ENCODE measurements at places on chromosomes 11 and 22.
A peak's percentile ranks its signal among the peaks of the same experiment; 100 is the strongest.

DNA sequence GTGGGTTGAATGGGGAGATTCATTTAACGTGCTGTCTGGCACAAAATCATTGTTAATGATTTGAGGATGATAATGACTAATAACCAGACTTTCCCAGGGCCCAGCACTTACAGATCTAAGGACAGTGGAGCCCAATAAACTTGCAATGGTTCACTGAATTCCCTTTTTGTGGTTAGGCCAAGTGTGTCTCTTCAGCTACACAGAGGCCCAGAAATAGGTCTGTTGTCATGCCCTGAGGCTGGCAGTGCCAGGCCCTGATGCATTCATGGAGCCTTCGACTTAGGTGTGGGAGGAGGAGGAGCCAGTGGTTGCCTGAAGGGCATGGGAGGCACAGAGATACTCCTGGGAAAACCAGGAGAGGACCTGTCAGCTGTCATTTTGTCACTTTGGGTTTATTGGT lies 56.1 kb downstream of the KIAA1671 start:
- H3K4me1 ChIP-seq, result no peaks in the 10 kb centered on the region
- no peaks in the 10 kb centered on the region for H3K27me3 ChIP-seq
- DNase-seq, result no peak
- no peak overlapping the region for H3K4me3 ChIP-seq

- no peak overlapping the region for H3K4me3 ChIP-seq
- H3K36me3 ChIP-seq, result no peaks in the 10 kb centered on the region
- H3K27me3 ChIP-seq, result no peaks in the 10 kb centered on the region
Observed at GRCh38 chr22:43618517-43618916, 193.6 kb downstream of the EFCAB6 start.

DNA sequence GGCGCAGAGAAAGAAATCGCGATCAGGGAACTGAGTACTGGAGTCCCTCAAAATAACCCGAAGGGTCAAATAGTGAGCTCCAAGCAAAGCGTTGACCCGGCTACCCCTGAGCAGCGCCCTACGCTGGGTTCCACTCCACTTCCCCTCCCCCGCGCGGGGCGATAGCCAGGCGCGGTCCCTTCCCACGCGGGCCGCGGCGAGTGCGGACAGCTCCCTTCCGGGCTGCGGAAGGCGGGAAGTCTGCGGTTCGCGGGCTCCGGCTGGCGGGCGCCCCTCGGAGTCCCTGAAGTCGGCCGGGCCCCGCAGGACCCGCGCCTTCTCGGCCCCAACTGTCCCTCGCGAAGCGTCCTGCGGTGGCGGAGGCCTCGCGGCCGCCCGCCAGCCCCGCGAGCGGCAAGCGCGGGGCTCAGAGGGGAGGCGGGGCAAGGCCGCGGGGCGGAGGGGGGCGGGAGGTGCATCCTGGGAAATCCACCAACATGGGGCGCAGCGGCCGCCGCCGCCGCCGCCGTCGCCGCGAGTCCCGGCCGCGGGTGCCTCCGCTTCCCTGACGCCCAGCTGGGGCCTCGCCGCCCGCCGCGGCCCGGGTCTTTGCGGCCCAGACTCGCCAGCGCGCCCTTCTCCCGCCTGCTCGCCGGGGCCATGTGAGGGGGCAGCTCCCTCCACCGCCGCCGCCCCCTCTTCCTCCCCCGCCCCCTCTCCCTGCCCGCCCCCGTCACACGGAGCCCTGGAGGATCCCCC lies at the start of gene QSER1:
TSS of gene QSER1 (plus strand) at position 457 of the 738 bp plus-strand sequence. CDS start 315 bp downstream, outside the sequence.
- H3K27ac ChIP-seq, result peak within 1 kb of the TSS; percentile 91
- peak within 1 kb of the TSS; percentile 97 for H3K4me3 ChIP-seq
- no peak for DNase-seq
- H3K4me1 ChIP-seq, result peaks cover 3% of the 10 kb centered on the region

DNA sequence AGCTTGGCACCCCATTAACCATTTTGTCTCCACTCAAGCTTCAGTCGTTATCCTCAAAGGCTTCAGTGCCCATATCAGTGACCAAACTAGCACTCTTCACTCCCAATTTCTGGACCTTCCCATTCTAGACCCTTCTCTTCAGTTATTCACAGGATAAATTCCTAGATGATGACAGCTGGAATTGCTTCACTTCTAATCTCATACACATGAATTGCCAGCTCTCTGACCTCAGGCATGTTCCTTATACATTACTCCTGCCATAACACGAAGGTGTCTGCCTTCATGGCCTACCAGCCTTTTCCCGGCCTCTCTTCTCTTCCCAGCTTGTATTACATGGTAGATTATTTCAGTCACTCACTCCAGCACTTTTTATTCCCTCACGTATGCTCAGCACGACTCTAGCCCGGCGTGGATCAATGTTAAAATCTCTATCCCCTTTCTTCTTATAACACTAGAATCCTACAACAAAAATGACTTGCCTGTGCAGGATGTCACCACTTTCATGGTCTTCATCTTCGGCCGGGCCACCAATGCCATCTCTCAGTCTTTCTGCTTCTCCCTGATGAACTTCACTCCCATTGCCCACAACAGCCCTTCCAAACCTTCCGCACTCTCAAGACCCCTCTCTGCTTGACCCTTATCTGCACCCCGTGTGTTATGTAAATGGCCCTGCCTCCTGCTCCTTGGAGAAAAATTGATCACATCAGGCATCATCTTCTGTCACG lies 36.9 kb downstream of the EIF3F start:
- no peak overlapping the region for H3K27ac ChIP-seq
- no peak for DNase-seq
- no peaks in the 10 kb centered on the region for H3K27me3 ChIP-seq
- no peaks in the 10 kb centered on the region for H3K36me3 ChIP-seq
- H3K4me1 ChIP-seq, result peaks cover 6% of the 10 kb centered on the region
- H3K4me3 ChIP-seq, result no peak overlapping the region

DNA sequence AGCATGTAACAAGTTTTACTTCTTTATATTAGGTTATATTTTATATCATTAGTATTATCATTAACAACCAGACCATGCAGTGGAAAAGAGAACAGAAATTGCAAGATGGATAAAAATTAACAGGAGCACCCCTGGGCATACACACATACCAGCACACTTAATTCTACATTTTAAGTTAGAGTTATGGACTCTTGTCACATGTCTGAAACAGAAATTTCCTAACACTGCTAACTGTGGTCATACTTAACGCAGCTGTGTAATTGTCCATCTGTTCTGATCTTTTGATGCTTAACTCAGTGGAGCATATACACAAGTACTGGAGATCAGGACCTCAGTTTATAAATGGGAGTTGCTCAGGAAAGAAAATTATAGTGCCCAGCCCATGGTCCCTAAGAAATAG lies 358 bp downstream of the OR52H1 start:
- no peaks in the 10 kb centered on the region for H3K4me1 ChIP-seq
- H3K27ac ChIP-seq, result no peak overlapping the region
- no peaks in the 10 kb centered on the region for H3K36me3 ChIP-seq
- no peaks in the 10 kb centered on the region for H3K27me3 ChIP-seq
- H3K4me3 ChIP-seq, result no peak overlapping the region
- no peak for DNase-seq

Data from esophagus squamous epithelium (tissue), 5 donors.